Stimulated activated CD4-positive, alpha-beta T cell treated with anti-CD3 and anti-CD28 coated beads, Interleukin-4, amount 100 ng/mL, for 4 hours (primary cell): ENCODE measurements at places on chromosomes 1 and 21.

- DNase-seq: no peak
Measured at GRCh38 chr1:3658231-3658615, 5.9 kb downstream of the TP73 start.

- DNase-seq: no peak
Measured at GRCh38 chr21:39003982-39004633, 179.1 kb downstream of the PSMG1 start.

DNA sequence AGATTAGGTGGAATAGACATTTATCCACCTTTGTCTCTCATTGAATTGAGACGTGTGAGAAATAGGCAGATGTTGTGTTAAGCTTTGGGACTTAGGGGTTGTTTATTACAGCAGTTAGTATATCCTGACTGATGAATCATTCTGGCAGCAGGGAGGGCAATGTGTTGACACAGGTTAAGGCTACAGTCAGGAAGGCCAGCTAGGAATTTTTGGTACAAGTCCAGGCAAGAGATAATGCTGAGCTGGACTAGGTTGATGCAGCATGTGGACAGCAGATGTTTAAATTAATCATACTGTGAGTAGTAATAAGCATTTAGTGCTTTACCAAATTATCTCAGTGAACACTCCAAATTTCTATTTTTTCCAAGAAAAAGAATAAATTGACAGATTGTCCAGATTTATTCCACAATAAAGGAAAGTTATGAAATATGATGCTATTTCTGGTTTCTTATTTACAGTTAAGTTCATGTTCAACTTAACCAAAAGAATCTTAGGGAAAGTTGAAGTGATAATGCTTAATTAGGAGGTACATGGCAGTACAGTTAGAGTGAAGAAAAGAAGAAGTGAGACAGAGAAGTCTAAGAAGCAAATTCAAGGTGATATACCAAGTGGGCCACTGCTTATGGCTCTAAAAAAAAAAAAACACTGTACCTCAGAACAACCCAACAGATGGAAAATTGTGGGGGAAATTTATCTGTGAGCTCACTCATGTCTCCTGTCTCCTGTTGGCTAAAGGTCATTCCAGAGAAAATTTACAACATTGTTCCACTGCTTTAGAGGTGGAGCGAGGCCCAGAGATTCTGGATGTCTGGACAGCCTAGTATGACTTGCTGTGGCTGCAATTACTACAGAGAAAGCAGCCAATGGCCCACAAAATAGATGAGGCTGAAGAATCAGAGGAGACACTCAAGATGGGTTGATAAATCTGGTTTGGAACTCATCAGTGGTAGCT is 102.7 kb upstream of the C21orf91 start:
- no peak for DNase-seq

GRCh38 chr1:85862456-85862855 is 154.2 kb upstream of the ZNHIT6 start:
- no peak for DNase-seq

DNA sequence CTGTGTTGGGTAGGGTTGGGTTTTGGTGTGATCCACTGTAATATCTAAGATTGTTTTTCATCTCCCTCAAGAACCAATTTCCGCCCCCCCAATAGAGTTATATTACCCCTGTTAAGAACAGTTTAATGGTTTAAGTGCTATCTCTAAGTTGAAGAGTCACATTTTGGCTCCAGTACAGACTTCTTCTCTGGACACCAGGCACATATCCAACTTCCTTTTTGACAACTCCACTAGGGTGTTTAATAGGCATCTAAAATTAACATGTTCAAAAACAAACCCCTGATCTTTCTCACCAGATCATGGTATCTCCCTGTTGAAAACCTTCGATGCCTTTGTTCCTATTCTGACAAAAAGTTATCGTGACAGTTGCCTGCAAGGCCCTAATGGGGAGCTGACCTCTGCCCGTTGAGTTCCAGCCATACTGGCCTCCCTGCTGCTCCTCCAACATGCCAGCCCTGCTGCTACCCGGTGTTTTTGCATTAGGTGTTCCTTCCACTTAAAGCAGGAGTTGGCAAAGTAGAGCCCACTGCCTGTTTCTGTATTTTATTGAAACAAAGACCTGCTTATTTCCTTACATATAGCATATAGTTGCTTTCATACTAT is 18.6 kb downstream of the USP24 start:
- DNase-seq: no peak

DNA sequence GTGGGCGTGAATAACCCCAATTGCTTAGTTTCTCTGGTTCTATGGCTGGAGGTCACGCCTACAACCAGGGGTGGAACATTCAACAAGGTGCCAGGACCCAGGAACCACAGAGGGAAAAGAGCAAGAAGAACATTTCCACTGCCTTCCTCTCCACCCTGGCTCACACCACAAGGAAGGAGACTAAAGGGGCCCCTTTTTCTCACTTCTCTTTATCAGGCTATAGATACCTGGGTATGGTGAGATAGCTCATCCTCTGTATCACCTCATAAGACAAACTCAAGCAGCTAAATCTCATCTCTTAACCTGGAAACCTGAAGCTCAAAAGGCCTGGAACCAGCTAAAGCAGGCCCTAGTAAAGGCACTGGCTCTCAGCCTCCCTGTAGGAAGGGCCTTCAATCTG is 438.8 kb upstream of the OLFM3 start:
- DNase-seq: no peak

GRCh38 chr1:214349781-214350180 is 68.8 kb downstream of the SMYD2 start:
- DNase-seq: no peak

DNA sequence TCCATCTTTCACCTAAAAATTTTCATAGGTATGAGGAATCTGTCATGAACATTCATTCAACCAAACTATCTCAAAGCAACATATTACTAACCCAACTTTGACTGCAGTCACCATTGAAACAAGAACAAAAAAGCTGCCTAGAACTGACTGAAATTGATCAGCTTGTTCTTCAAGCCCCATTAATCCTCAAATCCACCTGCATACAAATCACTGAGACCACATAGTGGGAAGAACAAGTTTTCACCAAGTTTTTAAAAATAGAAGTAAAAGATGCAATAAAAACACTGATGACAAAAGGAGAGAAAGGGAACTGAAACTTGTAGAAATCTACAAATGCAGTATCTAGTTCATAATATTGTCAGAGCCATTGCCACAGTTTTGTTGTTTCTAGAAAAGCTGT is 6.1 kb downstream of the SORT1 start:
- DNase-seq: no peak

- DNase-seq: no peak
Measured at GRCh38 chr1:115237507-115237906, 100.5 kb downstream of the NGF start.

DNA sequence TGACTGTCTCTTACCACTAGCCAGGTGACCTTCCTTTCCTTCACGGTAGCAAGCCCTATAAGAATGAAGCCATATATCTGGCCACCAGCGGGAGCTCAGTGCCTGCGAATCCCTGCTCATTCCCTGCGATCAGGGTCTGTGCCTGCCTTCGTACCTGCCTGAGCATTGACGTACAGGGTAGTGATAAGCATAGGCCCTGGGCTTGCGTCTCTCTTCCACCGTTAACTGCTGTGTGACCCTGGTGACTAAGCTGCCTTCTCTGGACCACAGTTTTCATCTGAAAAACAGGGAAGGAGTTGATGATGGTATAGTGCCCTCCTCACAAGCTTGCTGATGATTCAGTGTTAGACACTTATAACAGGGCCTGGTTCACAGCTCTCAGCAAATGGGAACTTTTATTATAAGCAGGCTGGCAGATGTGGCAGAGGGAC is 4.1 kb downstream of the ZC3H12A start:
- no peak for DNase-seq

GRCh38 chr1:214377886-214378285 is 96.9 kb downstream of the SMYD2 start:
- DNase-seq: no peak

DNA sequence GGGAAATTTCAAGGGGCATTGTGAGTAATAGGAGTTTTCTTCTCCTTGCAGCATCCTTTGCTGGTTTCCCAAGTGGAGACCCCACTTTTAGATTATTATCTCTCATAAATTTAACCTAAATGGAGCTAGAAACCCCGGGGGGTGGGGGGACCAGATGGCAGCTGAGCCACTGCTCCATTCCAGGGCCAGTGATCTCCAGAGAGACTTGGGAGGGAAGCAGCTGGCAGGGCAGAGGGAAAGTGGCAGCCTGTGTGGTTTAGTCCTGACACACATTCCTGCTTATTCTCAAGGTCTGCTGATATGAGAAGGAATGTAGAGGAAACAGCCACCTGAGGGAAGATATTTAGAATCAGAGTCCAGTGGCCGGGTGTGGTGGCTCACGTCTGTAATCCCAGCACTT is 16.3 kb downstream of the PCP4L1 start:
- no peak for DNase-seq

DNA sequence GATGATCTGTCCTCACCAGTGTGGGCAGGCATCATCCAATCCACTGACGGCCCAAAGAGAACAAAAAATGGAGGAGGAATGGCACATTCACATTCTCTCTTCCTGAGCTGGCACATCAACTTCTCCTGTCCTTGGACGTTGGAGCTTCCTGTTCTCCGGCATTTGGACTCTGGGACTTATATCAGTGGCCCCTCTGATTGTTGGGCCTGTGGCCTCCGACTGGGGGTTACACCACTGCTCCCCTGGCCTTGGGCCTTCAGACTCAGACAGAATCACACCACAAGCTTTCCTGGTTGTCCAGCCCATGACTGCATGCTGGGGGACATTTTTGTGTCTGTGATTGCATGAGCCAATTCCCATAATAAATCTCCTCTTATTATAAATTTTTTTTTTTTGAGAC is 20.1 kb downstream of the IFNLR1 start:
- DNase-seq: no peak

DNA sequence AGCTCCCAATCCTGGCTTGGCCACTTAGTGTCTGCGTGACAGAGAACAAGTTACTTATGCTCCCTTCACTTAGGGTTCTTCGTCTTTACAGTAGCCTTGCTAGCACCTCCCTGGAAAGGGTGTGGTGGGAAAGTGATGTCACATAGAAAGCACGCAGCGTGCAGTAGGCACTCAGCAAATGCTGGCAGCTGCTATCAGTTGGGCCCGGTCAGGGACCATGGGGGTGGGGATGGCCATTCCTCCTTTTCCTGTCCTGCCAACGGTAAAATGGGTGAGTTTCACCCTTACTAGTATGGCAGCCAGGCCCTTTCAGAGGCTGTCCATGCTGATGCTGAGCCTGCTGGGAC is 6.2 kb upstream of the KCNA10 start:
- DNase-seq: no peak

GRCh38 chr1:25668931-25669573 is 52.5 kb downstream of the MAN1C1 start:
- no peak for DNase-seq

DNA sequence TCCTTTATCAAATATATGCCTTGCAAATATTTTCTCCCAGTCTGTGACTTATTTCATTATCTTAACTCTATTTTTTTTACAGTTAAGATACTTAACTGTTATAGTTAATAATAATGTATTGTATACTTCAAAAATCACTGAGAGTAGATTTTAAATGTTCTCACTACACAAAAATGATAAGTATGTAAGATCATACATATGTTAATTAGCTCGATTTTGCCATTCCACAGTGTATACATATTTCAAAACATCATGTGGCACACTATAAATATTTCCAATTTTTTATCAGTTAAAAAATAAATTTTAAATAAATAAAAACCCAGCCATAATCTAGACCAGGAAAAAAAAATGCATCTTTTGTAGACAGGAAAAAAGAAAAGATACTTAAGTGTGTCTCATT is 27.2 kb downstream of the CTTNBP2NL start:
- no peak for DNase-seq

- no peak for DNase-seq
Measured at GRCh38 chr1:99600782-99601181, 45.1 kb upstream of the PALMD start.

DNA sequence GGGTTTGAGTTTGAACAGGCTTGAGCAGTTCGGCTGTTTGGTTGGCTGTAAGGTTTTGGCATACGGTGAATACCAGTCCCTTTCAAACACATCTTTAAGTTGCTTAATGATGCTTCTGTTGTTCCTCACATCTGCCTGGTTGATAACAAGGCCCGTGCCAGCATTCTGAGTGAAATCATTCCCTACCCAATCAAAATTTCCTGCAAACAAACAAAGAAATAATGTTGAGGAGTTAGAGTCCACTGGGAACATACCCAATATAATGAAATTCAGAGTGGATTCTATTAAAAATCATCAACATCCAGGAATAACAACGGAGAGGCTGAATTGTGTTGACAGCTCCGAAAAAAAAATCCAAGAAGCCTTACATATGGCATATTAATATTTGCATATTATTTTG is 91.0 kb upstream of the MAP1LC3C start:
- no peak for DNase-seq

- DNase-seq: no peak
Measured at GRCh38 chr1:192118881-192119405, 39.3 kb upstream of the RGS18 start.

DNA sequence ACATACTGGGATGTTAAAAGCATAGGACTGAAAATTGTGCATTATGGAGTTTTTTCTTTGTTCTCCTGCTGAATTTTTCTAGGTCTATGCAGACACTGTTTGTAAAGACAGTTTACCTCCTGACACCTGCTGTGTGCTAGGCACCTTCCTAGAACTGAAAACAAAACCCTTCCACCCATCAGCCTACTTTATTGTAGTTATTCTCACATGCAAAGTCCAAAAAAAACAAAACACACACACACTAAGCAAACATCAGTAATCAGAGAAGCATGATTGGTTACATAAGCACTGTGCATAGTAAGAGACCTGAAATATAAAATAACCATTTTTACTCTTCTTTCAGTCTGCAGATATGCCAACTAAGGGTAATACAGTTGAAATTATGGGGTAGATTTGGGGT is 195.1 kb downstream of the CRB1 start:
- no peak for DNase-seq
